Lower lobe of right lung (tissue), 2 donors: ENCODE measurements at places on chromosomes 12 and 14. TPM values are rescaled to one million over a fixed set of nuclear protein-coding genes. Genes with fewer than 3 reads are reported as not detected.
A peak's percentile ranks its signal among the peaks of the same experiment; 100 is the strongest.

GRCh38 chr14:98130691-98131090, 1141.3 kb downstream of the BCL11B start:
- no peak overlapping the region for H3K27ac ChIP-seq
- H3K4me1 ChIP-seq: no peaks in the 10 kb centered on the region
- no peak overlapping the region for H3K4me3 ChIP-seq
- H3K27me3 ChIP-seq: no peaks in the 10 kb centered on the region

DNA sequence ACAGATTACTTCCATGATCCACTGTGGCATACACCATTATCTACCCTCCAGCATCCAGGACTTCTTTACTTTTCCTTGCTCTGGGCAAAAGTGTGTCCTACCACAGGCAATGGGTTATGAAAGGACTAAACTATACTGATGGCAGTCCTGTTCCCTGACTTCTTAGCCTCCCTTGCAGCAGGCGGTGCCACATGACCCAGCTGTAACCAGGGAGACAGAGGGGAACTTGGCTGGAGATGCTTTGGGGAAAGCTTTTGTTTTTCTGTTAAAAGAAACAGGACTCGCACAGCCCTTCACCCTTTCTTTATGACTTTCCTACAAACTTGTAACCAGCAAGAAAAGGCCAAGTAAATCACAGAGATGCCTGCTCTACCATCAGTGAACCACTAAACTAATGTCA, 394.4 kb downstream of the PCNX1 start:
- H3K27me3 ChIP-seq: no peaks in the 10 kb centered on the region
- no peak overlapping the region for H3K27ac ChIP-seq
- H3K4me1 ChIP-seq: no peaks in the 10 kb centered on the region
- no peaks in the 10 kb centered on the region for H3K36me3 ChIP-seq

GRCh38 chr12:50057000-50057841, at the start of gene ASIC1:
ASIC1 (plus strand) TSS chr12:50057596; CDS start chr12:50058767, 1,171 bp downstream.
- H3K36me3 ChIP-seq: no peaks in the 10 kb centered on the region
- peak; percentile 73 for DNase-seq

GRCh38 chr14:56142314-56142713, 24.1 kb downstream of the PELI2 start:
- no peak for DNase-seq
- no peak overlapping the region for H3K4me3 ChIP-seq
- no peak overlapping the region for H3K27ac ChIP-seq
- no peaks in the 10 kb centered on the region for H3K27me3 ChIP-seq
- H3K36me3 ChIP-seq: no peaks in the 10 kb centered on the region

GRCh38 chr12:50638482-50638880, 125.4 kb upstream of the ATF1 start:
- no peaks in the 10 kb centered on the region for H3K27me3 ChIP-seq
- H3K36me3 ChIP-seq: peaks cover 20% of the 10 kb centered on the region
- DNase-seq: no peak
- H3K4me3 ChIP-seq: no peak overlapping the region

- H3K4me1 ChIP-seq: no peaks in the 10 kb centered on the region
- no peaks in the 10 kb centered on the region for H3K36me3 ChIP-seq
- no peak overlapping the region for H3K4me3 ChIP-seq
These were observed 62.1 kb upstream of the G2E3 start for GRCh38 chr14:30496852-30497251.

DNA sequence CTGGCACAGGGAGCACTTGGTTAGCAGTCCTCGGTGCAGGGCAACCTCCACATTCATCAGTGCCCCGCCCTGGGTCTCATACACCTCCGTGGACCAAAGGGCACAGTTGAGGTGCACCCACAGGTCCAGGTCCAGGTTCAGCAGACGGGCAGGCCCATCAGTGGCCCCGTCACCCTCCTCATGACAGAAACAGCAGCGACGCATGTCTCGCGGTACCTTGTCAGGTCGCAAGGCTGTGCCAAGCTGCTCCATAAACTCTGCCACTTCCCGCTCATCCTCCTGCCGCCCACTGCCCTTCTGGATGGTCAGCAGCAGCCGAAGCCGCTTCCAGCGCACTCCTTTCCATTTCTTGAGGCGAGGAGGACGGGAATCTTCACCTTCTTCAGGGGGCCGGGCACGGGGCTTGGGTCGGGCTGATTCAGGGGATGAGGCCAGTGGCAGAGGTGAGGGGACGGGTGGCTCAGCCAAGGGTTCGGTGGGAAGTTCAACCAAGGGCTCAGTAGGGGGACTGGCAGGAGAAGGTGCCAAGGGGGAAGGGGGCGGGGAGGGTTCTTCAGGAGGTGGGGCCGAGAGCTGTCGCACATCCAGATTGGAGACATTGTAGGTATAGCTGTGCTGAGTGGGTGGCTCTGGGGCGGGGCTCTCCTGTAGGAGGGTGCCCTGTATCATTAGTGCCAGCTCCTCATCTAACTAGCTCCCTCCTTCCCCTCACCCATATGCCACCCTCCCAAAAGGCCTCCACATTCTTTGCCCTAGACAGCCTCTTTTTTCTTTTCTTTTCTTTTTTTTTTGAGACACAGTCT, 8.3 kb upstream of the PRKAG1 start:
- H3K4me3 ChIP-seq: no peak overlapping the region
- H3K4me1 ChIP-seq: no peaks in the 10 kb centered on the region
- H3K27ac ChIP-seq: no peak overlapping the region
- DNase-seq: no peak

- no peaks in the 10 kb centered on the region for H3K36me3 ChIP-seq
- H3K4me1 ChIP-seq: peaks cover 10% of the 10 kb centered on the region
These were observed 68.0 kb downstream of the PTPRR start for GRCh38 chr12:70852416-70853150.

DNA sequence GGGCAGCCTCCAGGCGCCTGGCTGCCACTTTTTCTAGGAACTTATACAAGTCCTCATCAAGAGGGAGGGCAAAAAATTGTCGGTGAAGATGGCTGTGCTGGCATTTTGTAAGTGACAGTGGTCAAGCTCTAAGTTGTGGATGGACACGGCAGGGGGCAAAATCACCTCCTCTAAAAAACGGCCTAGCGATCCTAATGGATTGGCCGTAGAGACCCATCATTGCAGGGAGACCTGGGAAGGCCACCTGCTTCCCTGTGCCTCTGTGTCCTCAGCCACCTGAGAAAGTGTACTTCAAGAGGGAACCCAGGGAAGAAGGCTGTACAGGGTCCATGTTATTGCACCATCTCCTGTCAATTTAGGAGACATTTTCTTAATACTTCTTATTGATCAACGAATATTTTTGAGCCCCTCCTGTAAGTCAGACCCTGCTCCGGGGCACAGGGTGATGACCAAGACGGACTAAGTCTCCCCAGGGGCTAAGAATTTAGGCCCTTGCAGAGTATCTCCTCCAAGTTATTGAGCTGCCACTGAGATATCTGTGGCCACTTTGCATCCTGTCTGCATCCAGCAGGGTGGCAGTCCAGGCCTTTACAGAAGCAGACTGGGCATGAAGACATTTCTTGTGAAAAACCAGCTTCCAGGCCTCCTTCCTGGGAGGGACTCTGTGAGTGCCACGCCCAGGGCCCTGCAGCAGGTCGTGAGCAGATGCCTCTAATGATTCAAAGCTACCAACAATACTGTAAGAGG, 40.5 kb downstream of the PSMA6 start:
- no peaks in the 10 kb centered on the region for H3K36me3 ChIP-seq
- DNase-seq: no peak
- no peaks in the 10 kb centered on the region for H3K27me3 ChIP-seq
- H3K4me3 ChIP-seq: no peak overlapping the region
- H3K4me1 ChIP-seq: peaks cover 65% of the 10 kb centered on the region

- H3K4me3 ChIP-seq: no peak overlapping the region
- DNase-seq: no peak
- peaks cover 2% of the 10 kb centered on the region for H3K4me1 ChIP-seq
- no peak overlapping the region for H3K27ac ChIP-seq
These were observed 87.3 kb downstream of the SLC41A2 start for GRCh38 chr12:104870797-104871196.

DNA sequence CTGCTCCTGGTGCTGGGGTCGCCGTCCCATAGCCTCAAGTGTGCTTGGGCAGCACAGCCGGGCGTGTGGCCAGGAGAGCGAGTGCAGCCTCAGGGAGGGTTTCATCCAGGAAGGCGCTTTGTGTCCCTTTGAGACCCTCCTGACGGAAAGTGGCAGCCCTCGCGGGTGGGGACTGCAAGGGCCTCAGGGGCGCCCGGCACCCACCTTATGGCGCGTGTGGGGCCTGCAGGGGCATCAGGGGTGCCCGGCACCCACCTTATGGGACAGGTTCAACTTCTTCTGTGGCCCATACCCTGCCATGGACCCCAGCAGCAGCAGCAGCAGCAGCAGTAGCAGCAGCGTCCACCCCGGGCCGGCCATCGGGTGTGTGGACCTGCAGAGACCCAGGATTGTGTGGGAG, 4.5 kb downstream of the LRCOL1 start:
- DNase-seq: no peak
- no peak overlapping the region for H3K4me3 ChIP-seq
- peaks cover 26% of the 10 kb centered on the region for H3K4me1 ChIP-seq

GRCh38 chr14:96205978-96206360, 1.3 kb downstream of the BDKRB2 start:
- no peak for DNase-seq
- no peaks in the 10 kb centered on the region for H3K36me3 ChIP-seq

LMO3 gene
- 127 TPM for total RNA-seq
